ENCODE measurements at places on chromosomes 5 and 9.

DNA sequence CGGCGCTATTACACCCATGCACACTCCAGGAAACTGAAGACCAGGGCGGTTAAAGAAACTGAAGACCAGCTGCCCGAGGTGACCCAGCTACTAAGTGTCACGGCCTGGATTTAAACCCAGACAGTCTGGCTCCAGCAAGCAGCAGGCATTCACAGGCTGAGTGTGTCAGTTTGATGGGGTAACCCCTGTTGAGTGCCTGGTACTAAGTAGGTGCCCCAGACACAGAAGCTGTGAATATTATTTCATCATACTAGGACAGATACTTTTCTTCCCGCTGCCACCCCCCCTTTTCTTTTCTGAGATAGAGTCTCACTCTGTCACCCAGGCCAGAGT lies 7.3 kb downstream of the ENG start:
- DNase-seq = no peak

- no peak for DNase-seq
Observed at GRCh38 chr5:78930721-78931120, 54.4 kb downstream of the ARSB start.

- DNase-seq = no peak
Observed at GRCh38 chr5:135318037-135318436, 81.0 kb downstream of the MACROH2A1 start.

- no peak for DNase-seq
Observed at GRCh38 chr9:101683236-101683635, 55.2 kb downstream of the GRIN3A start.

- no peak for DNase-seq
Observed at GRCh38 chr9:14170392-14170931, 143.5 kb downstream of the NFIB start.

GRCh38 chr5:2006971-2007291 lies 124.2 kb upstream of the IRX4 start:
- DNase-seq = no peak

GRCh38 chr5:29134418-29134817 lies 2059.1 kb upstream of the CDH6 start:
- no peak for DNase-seq
